ENCODE measurements at places on chromosomes 12 and 14. TPM values are rescaled to one million over a fixed set of nuclear protein-coding genes. Genes with fewer than 3 reads are reported as not detected.

DNA sequence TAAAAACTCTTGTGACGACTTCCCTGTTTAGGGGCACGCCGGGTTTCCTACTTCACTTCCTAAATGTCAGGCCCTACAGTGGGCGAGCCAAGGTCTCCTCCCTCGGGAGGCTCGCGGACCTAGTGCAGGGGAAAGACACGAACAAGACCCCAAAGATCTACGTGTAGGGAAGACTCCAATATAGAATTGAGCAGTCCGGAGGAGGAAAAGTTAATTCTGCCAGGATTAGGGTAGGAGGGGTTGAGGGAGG, 564 bp downstream of the ATXN3 start:
- DNase-seq = peak; percentile 92

- no peak for DNase-seq
Observed at GRCh38 chr14:24361326-24361725, 6.7 kb upstream of the NFATC4 start.

GRCh38 chr12:108849660-108850059, 7.7 kb downstream of the SSH1 start:
- DNase-seq = no peak

- no peak for DNase-seq
Observed at GRCh38 chr12:128594521-128594920, 229.2 kb downstream of the SLC15A4 start.

DNA sequence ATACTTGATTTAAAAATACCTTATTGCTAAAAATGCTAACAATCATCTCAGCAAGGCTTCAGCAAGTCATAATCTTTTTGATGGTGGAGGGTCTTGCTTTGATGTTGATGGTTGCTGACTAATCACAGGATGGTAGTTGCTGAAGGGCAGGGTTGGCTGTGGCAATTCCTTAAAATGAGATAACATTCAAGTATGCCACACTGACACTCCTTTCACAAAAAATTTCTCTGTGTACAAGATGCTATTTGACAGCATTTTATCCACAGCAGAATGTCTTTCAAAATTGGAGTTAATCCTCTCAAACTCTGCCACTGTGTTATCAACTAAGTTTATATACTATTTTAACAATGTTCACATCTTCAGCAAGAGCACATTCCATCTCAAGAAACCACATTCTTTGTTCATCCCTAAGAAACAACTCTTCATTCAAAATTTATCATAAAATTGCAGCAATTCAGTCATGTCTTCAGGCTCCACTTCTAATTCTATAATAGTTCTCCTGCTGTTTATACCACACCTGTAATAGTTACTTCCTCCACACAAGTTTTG, 16.1 kb downstream of the SCAF11 start:
- no peak for DNase-seq

DNA sequence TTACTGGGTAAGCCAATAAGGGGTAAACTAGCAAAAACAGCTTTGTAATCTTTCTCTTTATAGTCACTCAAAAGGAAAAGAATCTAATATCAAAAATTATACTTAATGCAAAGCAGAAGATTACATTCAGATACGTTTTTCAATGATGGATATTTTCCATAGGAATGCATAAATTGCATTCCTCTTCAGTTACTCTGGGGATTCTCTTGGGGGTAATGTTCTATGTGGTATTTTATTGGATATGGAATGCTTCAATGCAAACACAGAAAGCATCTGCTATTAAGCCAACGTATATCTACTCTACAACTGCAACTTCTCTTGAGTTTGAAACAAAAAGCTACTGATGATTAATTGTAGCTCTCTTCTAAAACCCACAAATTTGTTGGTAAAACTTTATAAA, 106.0 kb downstream of the SLC41A2 start:
- no peak for DNase-seq

DNA sequence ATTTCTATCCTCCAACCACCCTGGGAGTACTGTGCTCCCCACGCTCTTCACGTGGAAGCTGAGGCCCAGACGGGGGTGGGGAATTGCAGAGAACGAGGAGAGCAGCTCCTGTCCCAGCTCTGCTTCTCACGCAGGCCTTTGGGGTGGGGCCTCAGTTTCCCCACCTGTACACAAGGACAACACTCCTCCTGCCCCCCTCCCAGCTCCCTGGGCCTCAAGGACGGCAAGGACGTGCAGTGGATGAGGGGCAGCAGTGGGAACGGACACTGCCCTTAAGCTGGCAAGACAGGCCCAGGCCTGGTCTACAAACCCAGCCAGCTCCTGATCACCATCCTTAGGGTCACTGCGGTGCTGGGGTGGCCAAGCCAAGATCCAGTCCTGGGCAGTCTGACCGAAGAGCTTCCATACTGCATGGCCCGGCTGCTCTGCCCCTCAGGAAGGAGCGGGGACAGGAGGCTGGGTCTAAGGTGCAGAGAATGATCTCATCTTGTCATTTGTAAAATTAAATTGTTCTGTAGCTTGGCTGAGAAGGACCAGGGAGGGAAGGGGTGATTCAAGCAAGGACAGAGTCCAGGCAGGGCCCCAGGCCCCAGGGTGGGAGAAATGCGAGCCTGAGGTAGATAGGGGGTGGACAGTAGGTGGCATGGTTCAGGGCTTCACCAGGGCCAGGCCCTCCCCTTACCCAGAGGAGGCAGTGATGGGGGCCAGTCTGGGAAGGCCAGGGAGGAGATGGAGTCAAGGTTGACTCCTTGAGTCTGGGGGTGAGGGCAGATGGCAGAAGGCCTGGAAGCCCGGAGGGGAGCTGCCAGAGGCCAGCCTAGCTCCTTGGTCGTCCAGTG, 1.3 kb upstream of the CLBA1 start:
- DNase-seq = no peak

DNA sequence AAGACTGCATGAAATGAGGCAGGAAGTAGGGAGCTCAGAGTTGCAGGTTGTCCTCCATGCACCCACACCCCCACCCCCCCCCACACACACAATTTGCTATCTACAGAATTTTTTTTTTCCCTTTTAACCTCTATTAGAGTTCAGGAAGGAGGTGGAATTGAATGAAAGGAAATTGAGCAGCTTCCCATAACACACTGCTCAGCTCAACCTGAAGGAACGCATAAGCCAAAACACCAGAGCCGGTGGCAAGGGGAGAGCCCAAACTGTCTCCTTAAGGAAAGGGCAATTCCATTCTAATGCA, 74.1 kb downstream of the NUAK1 start:
- no peak for DNase-seq

DNA sequence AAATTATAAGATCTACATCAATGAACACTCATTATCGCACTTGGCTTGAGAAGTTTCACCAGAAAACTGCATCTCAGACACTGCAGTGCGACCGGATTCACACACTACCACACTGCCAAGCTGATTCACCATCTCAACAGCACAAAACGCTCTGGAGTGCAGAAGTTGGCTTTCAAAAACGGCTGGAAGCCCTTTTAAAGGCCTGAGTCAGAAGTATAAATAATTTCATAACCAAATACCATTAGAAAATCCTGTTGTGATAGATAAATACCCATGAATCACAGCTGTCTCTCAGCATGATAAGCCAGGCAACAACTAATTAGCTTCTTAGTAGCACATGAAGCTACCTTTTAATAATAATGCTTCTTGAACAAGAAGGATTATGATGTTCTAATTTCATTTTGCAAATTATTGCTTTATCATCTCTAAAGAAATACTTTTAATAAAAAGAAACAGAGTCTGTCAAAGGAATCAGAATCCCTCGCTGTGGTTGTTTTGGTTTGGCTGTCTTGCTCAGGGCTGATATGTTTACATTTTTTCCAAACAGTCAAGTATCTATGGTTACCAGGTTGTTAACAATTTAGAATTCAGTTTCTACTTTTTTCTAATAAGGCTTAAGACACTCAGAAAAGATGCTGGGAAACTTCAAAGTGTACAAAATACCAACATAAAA, 51.2 kb downstream of the SLC2A13 start:
- no peak for DNase-seq

DNA sequence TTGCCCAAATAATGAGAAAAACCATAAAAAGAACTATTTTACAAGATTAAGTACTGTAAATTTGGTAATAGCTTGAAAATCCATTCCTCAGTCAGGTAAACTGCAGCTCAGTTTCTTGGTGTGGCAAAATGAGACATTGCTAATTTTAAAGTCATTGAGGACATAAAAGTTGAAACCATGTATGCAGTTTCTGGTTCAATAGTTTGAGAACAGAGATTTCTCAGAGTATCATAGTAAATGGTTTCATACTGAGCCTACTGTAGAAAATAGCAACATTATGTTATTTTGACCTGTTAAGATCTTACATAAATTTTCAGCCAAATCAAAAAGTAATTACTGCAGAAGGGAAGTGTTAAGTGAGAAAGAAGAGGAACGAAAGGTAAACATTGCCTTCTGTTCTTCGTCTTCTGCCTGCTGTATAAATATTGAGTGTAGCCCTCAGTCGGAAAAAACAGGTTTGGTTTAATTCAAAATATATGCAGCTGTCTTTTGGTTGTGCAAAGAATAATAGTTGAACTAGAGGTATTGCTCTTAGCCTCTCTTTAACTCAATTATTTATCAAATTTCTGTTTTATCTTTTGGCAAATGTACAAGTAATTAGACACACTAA, 119.6 kb downstream of the SYNE2 start:
- DNase-seq = no peak

DNA sequence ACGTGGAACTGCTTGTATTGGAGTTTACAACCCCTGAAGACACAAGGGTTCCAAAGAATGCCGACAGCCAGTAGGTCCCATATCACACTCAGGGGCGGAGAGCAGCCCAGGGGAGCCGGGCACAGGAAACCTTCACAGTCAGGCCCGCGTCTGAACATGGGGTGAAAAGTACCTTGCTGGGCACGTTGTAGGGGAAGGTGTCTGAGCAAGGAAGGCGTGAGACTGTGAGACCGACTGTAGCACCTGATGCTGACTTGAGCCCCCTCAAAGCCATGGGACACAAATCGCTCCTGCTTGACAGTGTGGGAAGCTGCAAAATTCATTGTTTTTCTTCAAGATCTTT, 14.7 kb downstream of the RIMBP2 start:
- DNase-seq = no peak

GRCh38 chr12:54933376-54933775, 51.2 kb downstream of the TESPA1 start:
- DNase-seq = no peak

GRCh38 chr12:115351514-115352077, 667.6 kb upstream of the TBX3 start:
- no peak for DNase-seq

DNA sequence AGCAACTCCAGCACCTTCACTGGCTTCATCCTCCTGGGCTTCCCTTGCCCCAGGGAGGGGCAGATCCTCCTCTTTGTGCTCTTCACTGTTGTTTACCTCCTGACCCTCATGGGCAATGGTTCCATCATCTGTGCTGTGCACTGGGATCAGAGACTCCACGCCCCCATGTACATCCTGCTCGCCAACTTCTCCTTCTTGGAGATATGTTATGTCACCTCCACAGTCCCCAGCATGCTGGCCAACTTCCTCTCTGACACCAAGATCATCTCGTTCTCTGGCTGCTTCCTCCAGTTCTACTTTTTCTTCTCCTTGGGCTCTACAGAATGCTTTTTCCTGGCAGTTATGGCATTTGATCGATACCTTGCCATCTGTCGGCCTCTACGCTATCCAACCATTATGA, 6.8 kb downstream of the OR11G2 start:
- no peak for DNase-seq

DNA sequence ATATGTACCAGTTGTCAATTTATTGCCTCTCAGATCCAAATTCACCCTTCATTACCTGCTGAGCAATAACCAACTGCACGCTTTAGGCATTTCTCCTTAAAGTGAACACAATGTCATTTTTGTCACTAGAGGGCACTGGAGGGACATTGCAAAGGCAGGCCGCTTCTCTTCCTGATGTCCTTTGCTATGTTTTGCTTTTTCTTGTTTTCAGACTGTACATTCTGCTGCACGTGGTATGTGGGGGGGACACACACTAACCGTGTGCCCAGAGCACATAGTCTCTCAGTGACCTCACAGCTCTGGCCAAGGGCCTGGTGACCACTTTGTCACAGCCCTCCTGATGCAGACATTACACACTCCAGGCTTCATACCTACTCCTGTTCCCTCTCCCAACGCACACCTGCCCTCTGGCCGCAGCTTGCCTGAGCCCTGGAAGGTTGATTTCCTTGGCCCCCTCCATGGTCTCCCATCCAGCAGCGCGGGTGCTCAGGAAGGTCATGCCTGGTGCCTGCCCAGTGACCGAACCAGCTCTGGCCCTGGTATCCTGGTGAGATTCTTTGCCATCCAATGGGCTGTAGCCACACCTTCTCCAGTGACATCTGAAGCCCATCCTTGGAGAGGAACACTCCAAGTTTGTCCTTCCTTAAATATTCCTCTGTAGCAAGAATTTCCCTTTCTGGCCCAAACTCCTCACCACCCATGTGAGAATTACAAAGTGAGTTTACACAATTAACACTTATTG, 39.9 kb downstream of the MYO1H start:
- DNase-seq = no peak

DNA sequence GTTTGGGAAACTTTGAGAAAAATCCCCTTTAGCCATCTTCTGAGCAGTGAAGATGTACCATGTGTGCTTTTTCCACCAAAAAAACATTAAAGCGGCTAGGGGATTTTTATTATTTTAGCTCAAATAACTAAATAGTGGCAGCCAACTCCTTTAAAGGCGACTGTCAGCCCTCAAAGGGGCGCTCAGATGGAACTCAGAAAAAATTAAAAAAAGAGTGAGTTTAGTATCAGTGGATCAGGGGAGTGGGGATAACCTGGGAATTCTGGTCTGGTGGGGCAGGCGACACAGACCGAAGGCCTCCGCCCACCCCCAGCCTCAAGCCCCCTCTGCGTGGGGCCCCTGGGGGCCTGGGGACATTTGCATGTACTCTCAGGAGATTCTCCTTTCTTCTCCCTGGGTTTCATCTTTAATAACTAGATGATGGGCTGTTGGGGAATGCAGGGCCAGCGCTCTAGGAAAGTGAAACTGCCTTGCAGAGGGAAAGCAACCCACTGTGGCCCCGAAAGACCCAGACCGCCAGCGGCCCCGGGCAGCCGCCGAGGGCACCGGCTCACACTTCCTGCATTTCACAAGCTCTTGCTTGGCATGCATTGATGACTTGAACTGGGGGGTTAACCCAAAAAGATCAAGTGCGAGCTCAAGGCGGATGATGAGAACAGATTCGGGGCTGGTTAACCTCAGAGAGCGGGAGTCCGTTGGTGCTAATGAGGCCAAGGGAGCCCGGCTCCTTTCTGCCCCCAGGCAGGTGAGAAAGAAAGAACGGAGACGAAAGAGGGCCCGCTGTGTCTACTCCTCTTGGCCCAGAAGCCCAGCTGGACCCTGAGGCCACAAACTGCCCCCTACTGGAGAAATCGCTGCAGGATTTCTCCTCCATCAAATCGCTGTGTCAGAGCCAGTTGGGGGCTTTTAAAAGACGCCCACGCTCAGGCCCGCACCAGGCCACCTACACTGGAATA, 7.3 kb upstream of the BATF start:
- peak; percentile 92 for DNase-seq

- no peak for DNase-seq
Observed at GRCh38 chr14:105168093-105168420, 519 bp downstream of the JAG2 start.

GRCh38 chr12:69066492-69067373, 133.8 kb upstream of the CPM start:
- no peak for DNase-seq

CLEC2A gene
- not detected for total RNA-seq

GPR132 gene
- 8.0 TPM for total RNA-seq

PYGL gene
- total RNA-seq = 22.1 TPM

C12orf50 gene
- total RNA-seq = not detected

RPL41 gene
- 1,962 TPM for total RNA-seq

PPP1R1A gene
- 10.2 TPM for total RNA-seq

POTEG gene
- total RNA-seq = not detected

PLCZ1 gene
- not detected for total RNA-seq
